ENCODE measurements at places on chromosomes 1 and 21.

- DNase-seq: no peak
Observed at GRCh38 chr1:162846256-162847212, 14.4 kb downstream of the CCDC190 start.

DNA sequence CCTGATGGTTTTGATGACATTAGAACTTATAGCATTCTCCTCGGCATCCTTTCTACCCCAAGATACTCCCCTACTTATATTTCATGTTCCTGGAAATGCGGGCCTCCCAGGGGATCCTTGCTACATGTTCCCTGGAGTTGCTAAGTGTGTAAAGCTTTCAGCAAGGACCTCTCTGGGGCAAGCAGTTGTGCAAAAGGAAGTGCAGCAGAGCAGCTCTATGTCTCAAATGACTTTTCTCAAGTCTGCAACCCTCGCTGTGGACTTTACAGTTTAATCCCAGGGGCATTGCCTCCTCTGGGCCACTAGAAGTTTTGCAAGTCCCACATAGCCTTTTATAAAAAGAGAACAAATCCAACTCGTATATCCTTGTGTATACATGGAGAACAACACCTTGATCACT lies 20.8 kb upstream of the MNDA start:
- DNase-seq: no peak

GRCh38 chr1:46131712-46132528 lies 509 bp downstream of the PIK3R3 start:
- DNase-seq: peak; percentile 32

DNA sequence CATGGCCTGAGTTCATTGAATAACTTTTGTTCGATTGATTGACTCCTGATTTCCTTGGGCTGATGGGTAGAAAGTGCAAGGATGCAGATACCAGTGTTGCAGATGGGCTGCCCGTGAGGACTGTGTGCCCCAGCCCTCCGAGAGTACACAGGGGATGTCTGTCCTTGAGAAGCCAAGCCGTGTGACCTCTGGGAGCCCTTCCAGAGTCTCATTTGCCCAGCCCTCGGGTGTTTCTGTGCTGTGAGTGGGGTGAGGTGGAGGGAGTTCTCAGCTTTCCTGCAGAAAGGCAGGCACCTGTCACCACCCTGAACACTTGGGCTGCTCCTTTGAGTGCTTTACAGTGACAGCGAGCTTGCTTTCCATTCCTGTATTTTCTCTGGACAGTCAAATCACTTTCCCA lies 96.4 kb upstream of the CACNA1E start:
- DNase-seq: no peak

GRCh38 chr1:38128511-38128910 lies 81.9 kb upstream of the POU3F1 start:
- DNase-seq: no peak

- DNase-seq: no peak
Observed at GRCh38 chr1:29518183-29518835, 282.0 kb downstream of the PTPRU start.

DNA sequence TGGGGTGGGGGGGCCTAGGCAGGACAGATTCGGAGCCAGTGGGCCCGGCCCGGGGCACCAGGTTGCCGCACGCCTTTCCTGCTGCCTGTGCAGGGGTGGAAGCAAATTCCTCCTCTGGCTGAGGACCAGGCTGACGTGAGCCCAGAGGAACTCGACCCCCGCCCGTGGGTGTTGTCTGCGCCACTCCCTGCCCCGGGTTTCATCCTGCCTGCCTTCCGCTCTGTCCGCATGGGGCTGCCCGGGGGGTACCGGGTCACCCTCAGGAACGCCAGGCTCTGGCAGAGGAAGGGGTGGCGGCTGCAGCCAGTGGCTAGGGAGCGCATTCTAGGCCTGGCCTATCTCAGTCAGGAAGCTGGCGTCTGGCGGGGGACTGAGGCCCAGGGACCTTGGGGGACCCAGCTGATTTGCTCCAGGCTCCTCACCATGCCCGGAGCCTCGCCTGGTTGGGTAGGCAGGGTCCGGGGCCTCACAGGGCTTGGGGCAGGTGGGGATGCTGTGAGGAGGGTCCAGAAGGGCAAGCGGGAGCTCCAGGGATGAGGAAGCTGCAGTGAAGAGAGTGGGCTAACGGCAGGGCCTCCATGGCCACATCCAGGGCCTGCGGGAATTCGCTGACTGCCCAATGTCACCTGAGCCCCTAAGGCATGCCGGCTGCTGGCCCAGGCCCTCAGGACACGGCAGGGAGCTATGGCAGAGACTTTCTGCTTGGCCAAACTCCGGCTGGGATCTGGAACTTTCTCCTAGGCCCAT lies 2.4 kb upstream of the IBA57 start:
- DNase-seq: no peak

DNA sequence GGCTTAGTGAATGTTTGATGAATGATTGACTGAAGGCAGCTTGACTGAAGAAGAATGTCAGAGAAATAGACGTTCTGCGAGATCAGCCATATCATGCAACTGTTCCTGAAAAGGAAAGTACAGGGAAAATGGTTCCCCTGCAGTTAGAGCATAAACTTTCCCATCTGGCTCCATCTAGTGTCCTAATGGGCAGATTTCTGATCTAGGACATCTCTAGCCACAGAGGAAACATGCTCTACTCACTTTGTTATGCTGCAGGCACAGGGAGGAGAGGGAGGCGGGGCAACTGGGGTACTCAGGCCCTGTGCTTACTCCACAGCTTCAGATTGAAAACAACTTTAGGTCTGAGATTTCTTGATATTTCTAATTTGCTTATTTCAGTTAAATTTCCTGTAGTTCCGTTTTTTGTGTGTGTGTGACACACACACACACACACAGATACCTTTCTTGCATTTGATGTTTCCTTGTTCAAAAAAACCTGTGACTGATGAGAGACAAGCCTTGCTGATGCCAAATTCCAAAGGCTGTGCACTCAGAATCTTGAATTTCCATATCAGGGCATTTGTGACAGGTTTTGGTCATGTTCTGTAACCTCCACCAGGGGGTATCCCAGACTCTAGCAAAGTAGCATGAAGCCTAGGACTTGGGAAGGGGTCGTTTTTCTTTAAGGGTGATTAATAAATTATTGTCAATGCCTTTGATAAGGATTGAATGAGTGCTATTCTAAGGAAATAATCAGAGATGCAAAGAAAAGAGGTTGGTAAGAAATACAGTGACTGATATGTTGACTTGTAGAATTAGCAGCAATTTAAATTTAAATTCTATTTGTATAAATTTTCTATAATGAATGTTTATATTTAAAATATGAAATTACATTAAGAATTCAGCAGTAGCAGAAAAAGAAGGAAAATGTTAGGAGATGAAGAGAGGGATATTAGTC lies 139.7 kb upstream of the BEND5 start:
- peak; percentile 40 for DNase-seq

Data from midbrain (tissue), 1 donor.